ENCODE measurements at places on chromosomes 4 and X.

- no peak for DNase-seq
Measured at GRCh38 chr4:140790765-140791164, 34.6 kb upstream of the TBC1D9 start.

DNA sequence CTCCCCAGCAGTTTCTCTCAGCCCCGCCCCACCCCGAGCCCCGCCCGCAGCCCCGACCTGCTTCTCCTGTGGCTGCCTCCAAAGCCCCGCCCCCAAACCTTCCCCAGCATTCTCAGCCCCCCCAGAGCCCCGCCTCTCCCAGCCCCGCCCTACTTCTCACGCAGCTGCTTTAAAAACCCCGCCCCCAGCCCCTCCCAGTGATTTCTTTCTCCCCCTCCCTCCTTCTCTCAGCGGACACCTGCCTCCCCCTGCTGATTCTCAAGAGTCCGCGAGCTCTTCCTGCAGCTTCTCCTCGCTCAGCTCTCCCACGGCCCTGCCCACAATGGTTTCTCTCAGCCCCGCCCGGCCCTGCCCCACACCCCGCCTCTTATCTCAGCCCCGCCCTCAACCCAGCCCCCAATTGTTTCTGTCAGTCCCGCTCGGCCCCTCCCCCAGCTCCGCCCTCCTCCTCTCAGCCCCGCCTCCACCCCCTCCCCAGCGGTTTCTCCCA lies 636 bp upstream of the EOLA1 start:
- peak; percentile 79 for DNase-seq

DNA sequence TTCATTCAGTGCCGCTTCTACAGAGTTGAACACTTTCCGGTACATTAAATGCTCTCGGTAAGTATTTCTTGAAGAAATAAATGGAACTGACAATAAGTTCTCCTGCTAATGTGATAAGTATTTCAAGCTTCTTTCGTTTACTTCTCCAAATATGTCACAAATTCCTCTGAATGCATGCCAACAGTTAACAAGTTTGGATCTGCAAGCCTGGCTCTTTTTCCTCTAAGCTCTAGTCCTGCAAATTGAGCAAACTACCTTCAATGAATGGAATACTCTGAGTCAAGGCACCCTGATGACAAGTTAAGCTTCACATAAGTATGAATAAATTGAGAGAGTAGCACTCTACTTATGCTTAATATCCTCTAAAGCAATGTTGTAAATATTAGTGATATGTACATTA lies 403.6 kb downstream of the PDGFC start:
- DNase-seq: no peak

DNA sequence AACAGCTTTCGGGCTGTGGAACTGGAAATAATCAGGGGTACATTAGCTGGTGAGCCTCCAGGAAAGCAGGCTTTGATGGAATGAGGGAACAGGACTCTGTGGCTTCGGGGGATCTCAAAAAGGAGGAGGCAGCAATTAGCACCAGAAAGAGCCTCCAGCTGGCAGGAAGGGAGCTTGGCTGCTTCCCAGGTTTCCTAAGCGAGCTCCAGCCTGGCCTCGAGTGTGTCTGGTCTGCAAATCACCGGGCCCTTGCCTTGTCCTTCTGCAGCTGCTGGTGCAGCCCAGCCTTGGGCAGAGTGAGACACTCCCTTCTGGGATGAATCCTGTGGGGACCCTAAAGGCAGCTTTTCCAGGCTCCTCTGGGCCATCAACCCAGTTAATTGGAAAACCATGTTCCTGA lies 10.7 kb upstream of the PDHA1 start:
- DNase-seq: no peak

- no peak for DNase-seq
Measured at GRCh38 chr4:156749426-156750403, 221.9 kb downstream of the PDGFC start.

GRCh38 chr4:77651820-77652219 lies 46.2 kb downstream of the CXCL13 start:
- DNase-seq: no peak

DNA sequence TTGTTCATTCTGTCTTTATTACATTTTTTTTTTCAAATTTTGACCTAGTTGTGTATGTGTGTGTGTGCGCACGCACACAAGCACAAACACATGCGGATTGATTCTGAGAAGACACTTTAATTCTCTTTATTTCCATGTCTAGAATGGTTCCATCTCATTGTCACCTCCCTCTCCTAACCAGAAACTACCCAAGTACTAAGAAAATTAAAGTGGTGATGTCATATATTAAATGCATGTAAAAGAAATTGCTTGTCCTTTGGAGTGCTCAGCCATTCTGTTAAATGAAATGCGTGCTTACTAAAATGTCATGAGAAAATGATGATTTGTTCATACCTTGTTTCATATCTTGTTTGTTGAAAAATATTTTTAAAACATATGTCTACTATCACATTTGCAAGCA lies 1297.0 kb upstream of the TENM3 start:
- DNase-seq: no peak

- no peak for DNase-seq
Measured at GRCh38 chr4:184423003-184423686, 51.2 kb downstream of the IRF2 start.

GRCh38 chr4:152803541-152803940 lies 23.8 kb downstream of the ARFIP1 start:
- DNase-seq: no peak

GRCh38 chr4:127732623-127733328 lies 2.6 kb downstream of the SLC25A31 start:
- no peak for DNase-seq

GRCh38 chrX:9953396-9953795 lies 13.8 kb upstream of the CLDN34 start:
- no peak for DNase-seq

DNA sequence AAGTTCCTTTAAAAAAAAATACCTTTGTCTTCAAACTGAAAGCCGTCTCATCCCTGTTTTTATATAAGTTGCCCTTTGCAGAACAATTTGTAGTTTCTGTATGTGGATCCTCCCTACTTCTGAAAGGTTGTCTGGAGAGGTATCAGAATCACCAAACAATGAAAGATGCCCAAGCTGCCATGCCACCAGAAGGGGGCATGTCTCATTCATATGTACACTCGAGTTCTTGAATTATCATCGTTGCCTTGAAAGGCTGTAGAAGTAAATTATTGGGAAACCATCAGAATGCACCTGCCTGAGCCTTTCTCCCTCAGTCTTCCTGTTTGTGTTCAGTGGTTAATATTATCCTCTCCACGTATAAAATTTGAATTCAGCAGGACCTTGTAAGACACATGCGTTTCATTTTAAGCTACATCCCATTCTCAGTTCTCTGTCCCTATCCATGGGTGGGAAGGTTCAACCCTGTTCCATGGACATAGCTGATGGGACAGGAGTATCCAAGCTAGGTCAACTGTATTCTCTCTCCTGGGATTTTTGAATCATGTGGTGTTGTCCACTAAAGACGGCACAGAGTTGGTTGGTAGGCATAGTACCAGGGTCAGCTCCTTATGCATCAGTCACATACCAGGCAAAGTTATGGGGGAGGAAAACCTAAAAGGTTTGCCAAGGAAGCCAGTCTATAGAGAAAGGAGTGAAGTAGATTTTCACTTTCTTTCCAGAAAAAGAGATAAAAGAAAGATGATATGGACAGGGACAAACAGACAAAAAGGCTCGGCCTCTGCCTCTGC lies 24.0 kb downstream of the GALNT7 start:
- DNase-seq: no peak

DNA sequence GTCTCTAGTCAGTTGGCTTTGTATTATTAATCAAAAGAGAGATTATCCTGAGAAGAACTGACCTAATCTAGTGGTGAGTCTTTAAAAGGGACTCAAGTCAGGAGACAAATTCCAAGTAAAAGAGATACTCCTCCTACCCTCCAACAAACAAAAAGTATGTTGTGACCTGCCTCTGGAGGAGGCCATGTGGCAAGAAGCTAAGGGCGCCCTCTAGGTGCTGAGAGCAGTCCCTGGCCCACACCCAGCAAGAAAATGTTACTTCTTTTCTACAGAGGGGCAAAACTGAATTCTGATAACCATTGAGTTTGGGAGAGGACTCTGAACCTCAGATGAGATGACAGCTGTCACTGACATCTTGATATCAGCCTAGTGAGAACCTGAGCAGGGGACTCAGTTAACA lies 953.6 kb upstream of the AGA start:
- no peak for DNase-seq

DNA sequence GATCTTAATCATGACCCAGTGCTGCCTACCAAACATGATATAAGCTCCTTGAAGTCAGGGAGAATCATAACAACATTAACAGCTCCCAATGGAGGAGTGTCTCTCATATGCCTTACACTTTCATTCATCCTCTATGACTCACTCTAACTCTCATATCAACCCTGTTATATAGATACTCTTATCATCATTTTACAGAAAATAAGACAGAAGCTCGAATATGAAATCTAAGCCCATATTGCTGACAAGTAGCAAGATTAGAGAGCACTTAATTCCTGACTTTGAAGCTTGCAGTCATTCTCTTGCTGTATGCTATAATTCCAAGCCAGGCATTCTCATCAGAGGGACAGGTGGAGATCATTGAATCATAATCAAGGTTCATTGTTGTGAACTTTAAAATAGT lies 476.7 kb upstream of the ATOH1 start:
- DNase-seq: no peak

Measured in substantia nigra (tissue), 51 donors.